ENCODE measurements at places on chromosomes 7 and 10. TPM values are rescaled to one million over a fixed set of nuclear protein-coding genes. Genes with fewer than 3 reads are reported as not detected.

NME8 gene
- 0.31 TPM for polyA plus RNA-seq

AQP1 gene
- polyA plus RNA-seq: 83.6 TPM

TAS2R4 gene
- polyA plus RNA-seq: not detected

GIMAP4 gene
- polyA plus RNA-seq: 12.2 TPM

CAMK1D gene
- 1.4 TPM for polyA plus RNA-seq

SLC13A1 gene
- polyA plus RNA-seq: not detected

SDHAF3 gene
- 18.2 TPM for polyA plus RNA-seq

HGF gene
- 7.9 TPM for polyA plus RNA-seq

IFIT1 gene
- 3.5 TPM for polyA plus RNA-seq

UNC5B gene
- polyA plus RNA-seq: 3.9 TPM

EGR2 gene
- 0.46 TPM for polyA plus RNA-seq

CLRN3 gene
- polyA plus RNA-seq: not detected

UNCX gene
- polyA plus RNA-seq: not detected

Data from stomach (tissue), 19 donors.